ENCODE measurements at places on chromosomes 7 and 10.

GRCh38 chr7:22801912-22802311 lies 20.7 kb downstream of the TOMM7 start:
- DNase-seq, result no peak

GRCh38 chr7:155588468-155588998 lies 42.2 kb upstream of the CNPY1 start:
- DNase-seq, result no peak

DNA sequence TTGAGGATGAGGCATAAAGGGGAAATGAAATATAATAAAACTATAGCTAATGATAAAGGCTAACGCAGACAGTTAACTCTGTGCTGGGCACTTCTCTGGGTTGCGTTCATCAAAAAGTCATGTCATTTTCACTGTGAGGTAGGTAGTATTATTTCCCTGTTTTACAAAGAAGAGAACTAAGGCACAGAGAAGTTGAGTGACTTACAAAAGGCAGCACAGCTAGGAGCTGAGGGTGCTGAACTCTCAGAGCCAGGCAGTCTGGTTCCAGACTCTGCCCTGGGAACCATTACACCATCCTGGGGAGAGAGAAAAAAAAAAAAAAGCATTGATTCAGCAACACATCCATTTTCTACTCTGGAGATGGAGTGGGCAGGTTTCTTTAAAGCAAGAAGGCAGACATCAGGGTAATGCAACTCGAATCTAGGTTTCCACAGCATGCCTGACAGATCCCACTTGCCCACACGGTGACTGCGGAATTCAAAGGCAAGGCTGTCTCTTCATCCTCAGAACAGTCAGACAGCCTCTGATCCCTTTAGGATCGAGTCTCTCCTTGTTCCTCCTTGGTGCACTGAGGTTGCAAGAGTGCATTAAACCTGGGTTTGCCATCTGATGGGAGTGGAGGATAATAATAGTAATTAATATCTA lies 40.6 kb upstream of the ECHDC3 start:
- DNase-seq, result no peak

- no peak for DNase-seq
Measured at GRCh38 chr7:120360918-120361317, 87.9 kb downstream of the KCND2 start.

GRCh38 chr10:16545116-16545736 lies 23.5 kb upstream of the C1QL3 start:
- no peak for DNase-seq

DNA sequence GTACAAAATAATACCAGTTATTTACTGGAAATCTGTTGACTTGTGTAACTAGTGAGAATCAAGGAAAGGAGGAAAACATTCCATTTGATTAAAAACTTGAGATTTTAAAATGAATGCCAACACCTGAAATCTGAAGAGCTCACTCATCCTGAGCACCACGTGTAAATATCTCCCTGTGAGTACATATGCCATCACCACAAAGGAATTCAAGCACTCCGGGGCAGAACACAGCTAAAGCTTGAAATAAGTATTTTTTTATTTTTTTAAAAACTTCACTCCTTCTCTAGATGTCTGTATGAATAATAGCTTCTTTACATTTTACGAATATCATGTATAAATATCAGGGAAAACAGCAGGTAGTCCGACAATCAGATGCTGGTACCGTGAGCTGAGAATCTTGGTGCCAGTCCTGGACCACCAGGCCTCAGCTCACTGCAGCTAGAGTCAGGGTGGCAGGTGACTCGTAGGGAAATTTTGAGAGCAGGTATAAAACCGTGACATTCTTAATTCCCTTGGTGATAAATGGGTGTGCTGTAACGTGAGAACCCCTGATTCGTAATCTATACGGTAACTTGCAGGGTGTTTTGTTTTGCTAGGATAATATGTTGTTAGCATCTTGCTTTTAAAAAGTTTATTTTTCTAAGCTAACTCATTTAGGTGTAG lies 12.7 kb downstream of the LMTK2 start:
- no peak for DNase-seq

DNA sequence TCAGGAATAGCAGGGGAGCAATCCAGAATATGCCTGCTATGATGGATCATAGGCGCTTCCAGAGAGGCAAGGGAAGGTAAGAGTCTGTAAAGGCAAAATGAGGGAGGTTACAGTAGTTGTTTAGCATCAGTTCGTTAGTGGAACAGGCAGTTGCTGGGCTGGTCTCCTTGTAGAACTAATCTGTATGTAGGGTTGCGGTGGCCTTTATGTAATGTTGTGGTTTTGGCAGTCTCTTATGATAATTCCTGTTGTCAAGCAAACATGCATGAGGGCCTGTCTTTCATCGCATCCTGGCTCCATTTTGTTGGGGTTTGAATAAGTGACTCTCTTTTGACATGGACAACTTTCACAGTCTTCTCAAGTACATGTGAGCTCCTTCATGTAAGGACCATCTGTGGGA lies 427.8 kb upstream of the LRGUK start:
- DNase-seq, result no peak
